ENCODE measurements at places on chromosomes 12 and 14.

- no peak for DNase-seq
Observed at GRCh38 chr14:58274881-58275280, 23.5 kb upstream of the ARID4A start.

GRCh38 chr12:88638966-88639760, 58.9 kb upstream of the KITLG start:
- DNase-seq: no peak

- no peak for DNase-seq
Observed at GRCh38 chr14:106843951-106844483, 1317.6 kb downstream of the TMEM121 start.

DNA sequence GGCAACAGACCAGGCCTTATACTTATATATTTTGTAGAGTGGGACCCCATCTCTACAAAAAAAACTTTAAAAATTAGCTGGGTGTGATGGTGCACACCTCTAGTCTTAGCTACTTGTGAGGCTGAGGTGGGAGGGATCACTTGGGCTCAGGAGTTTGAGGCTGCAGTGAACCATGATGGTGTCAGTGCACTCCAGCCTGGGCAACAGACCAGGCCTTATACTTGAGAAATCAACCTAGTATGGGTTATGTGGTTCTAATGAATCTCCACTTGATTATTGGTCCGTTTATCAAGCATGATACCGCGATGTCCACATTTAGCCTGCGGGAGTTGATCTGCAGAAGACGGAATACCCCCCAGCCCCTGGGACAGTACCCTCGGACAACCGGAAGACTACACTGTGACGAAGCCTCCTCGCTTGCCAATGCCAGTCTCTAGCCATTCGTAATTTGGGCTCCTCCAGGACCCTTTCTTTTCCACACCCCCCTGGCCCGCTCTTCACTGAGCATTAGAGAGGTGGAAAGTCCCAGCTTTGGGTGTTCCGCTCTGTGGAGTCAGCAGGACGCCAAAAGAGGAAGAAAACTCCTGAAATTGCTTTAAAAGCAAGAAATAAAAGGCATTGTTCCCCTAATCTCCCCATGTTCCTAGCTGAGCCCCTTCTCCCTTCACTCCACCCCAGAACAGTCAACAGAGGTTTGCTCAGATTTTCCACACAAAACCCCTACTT, 19.4 kb downstream of the LTBP2 start:
- DNase-seq: no peak

- DNase-seq: no peak
Observed at GRCh38 chr14:81176241-81176640, 44.5 kb downstream of the GTF2A1 start.

GRCh38 chr12:70660620-70661219, 23.5 kb upstream of the PTPRB start:
- DNase-seq: no peak

- DNase-seq: no peak
Observed at GRCh38 chr12:52646613-52647012, 5.4 kb downstream of the KRT2 start.

DNA sequence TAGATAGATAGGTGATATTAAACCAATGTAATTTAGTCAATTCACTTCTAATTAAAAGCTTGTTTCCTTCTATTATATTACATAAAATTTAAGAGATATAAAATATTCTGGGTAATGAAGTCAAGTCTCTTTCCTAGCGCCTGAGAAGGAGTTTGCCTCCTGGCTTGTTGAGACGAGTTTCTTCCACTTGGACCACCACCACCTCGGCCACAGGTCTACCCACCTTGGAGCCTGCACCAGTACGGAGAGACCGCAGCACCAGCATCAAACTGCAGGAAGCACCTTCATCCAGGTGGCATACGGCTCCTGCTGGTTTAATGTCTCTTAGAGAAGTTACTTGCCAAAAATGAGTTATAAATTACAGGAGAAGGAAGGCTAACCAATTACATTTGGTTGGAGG, 79.0 kb upstream of the SLCO1C1 start:
- no peak for DNase-seq

GRCh38 chr12:21773263-21773741, 1.2 kb downstream of the KCNJ8 start:
- DNase-seq: no peak

GRCh38 chr12:52929538-52929937, 19.4 kb upstream of the KRT18 start:
- no peak for DNase-seq

DNA sequence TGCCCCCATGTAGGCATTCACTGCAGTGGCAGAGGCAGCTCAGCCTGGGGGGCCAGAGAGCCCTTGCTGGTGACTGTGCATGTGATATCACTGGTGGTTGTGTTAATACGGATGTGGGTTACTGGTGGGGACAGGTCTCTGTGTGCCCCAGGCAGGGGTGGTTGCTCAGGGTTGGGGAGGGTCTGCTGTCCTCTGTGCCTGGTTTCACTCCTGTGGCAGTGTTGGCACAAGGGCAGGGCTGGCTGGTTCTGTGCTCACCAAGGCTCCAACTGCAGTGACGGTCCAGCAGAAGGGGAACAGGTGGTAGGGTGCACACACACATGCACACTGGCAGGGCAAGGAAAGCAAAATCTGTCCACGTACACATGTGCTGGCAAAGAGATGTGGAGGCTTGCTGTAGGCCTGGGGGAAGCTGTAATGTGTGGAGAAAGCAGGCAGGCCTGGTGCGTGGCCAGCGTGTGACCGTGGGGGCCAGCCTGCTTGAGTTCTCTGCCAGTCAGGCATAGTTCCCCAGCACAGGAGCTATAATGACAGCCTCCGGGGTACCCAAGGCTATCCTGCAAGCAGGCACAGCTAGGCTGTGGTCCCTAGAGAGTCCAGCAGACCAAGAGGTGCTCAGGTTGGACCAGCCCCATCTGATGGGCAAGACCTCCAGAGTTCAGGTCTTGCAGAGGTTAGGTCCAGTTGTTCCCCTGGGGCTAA, 254.6 kb downstream of the FBXL14 start:
- no peak for DNase-seq

DNA sequence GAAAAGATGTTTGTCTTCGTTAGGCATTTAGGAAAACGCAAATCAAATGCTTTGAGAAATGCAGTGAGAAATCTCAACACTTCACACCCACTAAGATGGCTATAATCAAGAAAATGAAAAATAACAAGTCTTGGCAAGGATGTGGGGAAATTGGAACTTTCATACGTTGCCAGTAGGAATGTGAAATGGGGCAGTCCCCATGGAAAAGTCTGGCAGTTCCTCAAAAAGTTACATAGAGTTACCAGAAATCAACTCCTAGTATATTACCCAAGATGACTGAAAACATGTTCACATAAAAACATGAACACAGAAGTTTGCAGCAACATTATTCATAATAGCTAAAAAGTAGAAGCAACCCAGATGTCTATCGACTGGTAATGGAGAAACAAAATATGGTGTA, 41.5 kb upstream of the LRTM2 start:
- DNase-seq: no peak

- no peak for DNase-seq
Observed at GRCh38 chr14:81571437-81571836, 37.8 kb upstream of the SEL1L start.

GRCh38 chr12:90945070-90945649, 9.8 kb downstream of the CCER1 start:
- no peak for DNase-seq

DNA sequence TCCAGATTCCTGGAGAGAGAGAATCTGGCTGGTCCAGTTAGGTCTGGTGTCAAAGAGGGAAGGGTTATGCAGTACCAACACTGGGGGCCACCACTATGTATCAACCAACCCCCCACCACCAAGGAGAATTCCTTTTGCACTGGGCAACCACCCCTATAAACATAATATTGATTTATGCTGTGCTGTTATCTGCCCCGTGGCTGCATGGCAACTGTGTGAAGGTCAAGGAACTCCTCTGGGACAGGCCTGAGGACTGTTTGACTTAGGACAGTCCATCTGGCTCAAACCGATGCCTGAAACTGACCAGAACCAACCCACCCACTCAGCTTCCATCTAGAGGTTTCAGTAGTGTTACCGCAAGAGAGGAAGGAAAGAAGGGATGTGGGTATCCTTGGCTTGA, 20.5 kb downstream of the PLEKHH1 start:
- no peak for DNase-seq

- DNase-seq: no peak
Observed at GRCh38 chr14:81211844-81212243, 8.9 kb downstream of the GTF2A1 start.

GRCh38 chr14:91144425-91145145, 30.7 kb downstream of the DGLUCY start:
- DNase-seq: no peak

DNA sequence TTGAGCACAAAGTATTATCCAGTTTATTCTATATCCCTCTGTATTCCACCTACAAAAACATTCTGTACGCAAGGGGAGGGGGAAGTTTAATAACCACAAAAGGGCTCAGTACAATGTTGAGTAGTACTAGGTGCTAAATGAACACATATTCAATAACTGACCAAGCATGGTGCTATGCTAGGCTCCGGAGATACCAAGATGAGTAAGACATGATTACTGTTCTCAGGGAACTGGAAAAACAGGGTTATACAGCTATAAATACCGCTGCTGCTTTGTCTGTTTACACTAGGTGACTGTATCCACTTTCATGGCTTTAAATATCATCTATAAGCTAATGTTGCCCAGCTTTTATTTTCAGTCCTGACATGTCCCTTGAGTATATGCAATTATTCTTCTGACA, 135.8 kb downstream of the INSM2 start:
- DNase-seq: no peak

DNA sequence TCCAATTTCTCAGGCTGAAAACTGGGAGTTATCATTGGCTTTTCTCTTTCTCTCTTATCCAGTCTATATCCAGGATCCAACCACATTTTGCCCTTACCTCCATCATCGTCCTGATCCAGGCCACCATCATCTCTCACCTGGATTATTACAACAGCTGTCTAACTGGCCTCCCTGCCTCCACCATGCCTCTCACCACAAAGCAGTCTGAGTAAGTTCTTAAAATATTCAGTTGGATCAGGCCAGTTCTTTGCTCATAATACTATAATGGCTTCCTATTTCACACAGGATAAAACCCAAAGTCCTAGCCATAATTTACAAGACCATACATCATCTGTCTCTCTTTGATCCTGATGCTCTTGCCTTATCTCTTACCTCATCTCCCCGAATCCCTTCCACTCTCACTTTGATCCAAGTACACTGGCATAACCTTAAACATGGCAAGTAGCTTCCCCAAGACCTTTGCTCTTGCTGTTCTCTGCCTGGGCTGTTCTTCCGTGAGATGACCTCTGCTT, 133.4 kb upstream of the RAP1B start:
- DNase-seq: no peak

GRCh38 chr12:108021141-108021540, 107.9 kb upstream of the WSCD2 start:
- DNase-seq: no peak

GRCh38 chr14:52370406-52370935, 56.4 kb downstream of the PTGER2 start:
- DNase-seq: no peak

GRCh38 chr12:78441737-78442453, 422.7 kb upstream of the SYT1 start:
- DNase-seq: no peak

- DNase-seq: no peak
Observed at GRCh38 chr14:51552275-51552674, 99.4 kb upstream of the FRMD6 start.

DNA sequence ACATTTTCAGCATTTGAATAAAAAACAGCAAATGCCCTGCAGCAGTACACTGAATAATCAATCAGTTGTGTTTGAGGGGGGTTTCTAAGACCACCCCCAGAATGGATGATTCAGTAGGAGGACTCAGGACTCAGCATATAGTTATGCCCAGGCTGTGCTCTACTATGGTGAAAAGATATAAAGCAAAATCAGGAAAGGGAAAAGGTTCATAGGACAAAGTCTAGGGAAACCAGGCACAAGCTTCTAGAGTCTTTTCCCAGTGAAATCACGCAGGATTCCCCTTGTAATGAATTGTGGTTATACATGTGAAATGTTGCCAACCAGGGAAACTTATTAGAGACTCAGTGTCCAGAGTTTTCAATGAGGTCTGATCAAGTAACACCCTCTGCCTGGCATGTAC, 25.0 kb upstream of the SLC17A8 start:
- DNase-seq: no peak

DNA sequence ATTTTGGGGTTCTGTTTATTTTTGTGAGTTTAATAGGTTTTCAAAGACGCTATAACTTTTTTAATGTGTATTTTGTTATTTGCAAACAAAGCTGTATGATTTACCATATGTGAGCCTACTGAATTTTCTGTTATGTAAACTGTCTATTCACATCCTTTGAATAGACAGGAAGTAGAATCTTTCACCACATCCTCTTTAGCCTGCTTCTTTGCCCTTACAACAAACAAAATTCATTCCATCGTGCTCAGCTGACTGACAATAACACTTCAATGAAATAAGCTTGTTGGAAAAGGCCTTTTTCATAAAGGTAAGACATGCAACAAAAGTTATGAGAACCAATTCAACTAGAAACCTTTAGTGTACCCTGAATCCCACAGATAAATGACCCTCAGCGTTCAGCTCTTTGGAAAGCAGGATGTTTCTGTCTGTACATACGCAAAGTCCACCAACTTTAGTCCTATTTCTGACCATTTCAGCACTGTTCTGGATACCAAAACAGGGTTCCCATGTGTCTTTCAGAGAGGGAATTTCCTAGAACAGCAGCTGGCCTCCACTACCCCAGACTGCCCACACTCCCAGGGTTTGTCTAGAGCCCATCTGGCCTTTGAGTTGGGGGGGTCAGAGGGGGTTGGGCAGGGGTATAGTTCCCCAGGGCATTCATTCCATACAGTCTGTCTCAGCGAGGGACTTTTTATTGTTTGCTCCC, 71.3 kb downstream of the DUSP6 start:
- no peak for DNase-seq

DNA sequence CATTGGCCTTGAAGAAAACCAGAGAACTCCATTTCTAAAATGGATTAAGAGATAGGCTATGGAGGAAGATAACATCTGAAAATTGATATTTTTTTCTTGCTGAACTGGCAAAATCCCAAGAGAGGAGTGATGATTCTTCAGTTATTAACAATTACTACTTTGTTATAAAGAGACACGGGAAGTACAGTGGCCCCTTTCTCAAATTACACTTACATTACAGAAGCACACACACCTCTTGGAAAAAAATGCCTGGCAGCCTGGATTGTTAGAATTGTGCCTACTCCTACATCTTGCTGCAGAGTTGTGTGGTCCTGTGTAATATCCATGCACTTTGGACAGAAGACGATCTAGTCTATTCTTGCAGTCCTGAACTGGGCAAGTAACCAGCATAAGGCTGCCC, 71.7 kb downstream of the TGFB3 start:
- no peak for DNase-seq

GRCh38 chr14:32225378-32225920, 22.4 kb upstream of the RNU6-8 start:
- no peak for DNase-seq
